CD4-positive, alpha-beta T cell treated with Interleukin-1 beta for 1 hour (primary cell): ENCODE measurements at places on chromosomes 2 and 18.

DNA sequence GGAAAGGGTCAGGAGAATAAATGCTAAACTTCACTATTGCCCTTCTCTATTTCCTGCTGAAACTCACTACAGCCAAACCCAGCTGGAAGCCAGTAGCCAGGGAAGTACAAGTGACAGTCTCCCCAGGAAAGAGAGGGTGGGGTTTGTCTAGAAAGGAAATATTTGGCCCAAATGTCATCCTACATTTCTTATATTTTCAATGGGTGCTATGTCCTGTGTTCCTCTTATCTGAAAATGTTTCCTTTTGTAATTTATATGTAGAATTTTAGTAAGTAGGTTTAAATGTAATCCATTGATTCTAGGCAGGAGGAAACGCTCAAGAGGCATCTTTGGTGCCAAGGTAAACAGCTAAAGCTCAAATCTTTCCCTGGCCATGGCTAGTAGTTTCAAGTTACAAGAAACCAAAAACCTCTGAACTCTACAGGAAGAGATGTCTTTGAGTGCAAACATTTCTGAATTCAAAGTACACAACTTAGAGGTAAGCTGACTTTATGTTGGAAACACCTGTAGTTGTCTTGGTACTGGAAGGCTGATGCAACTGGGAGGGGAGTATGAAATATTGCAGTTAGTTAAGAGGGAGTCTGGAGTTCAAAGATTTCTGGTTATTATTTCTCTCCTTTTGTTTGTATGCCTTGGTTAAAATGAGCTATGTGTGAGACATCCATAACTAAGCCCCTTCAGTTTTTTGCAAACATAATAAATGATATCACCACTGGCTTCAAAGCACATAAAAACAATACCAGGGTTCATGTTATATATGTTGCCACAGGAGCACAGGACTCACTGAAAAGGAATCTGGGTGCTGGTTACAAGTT, 356.1 kb upstream of the ZC3H15 start:
- no peak for DNase-seq

DNA sequence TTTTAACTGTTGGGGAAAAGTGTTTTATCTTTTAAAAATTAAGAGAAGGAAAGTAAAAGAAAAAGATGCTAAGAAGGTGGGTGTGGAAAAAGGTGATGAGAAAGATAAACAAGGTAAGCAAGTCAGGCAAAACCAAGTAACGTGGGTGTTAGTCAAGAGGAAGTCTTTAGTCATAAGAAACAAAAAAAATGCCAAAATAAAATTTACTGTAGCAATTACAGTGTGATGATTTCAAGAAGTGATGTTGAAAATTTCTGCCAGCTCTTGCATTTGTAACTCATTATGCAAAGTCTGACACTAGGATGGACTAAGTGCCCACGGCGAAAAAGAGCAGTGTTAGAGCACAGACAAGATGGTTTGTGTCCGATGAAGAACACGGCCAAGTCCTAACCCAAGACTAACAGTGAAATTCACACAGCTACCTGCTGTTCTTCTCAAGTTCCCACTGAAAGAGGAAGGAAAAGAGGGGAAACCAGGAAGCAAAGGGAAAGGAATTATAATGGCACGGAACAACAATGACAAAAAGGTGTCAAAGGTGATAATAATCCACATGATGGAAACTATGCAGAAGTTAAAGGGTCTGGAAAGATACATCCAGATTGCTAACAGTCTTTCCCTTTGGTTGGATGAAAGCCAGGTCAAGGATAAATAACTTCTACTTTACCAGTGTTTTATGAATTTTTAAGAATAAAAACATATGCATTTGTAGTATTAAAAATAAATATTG, 34.1 kb downstream of the NOL10 start:
- no peak for DNase-seq

- no peak for DNase-seq
Measured at GRCh38 chr18:8928847-8929780, 173.4 kb upstream of the NDUFV2 start.

DNA sequence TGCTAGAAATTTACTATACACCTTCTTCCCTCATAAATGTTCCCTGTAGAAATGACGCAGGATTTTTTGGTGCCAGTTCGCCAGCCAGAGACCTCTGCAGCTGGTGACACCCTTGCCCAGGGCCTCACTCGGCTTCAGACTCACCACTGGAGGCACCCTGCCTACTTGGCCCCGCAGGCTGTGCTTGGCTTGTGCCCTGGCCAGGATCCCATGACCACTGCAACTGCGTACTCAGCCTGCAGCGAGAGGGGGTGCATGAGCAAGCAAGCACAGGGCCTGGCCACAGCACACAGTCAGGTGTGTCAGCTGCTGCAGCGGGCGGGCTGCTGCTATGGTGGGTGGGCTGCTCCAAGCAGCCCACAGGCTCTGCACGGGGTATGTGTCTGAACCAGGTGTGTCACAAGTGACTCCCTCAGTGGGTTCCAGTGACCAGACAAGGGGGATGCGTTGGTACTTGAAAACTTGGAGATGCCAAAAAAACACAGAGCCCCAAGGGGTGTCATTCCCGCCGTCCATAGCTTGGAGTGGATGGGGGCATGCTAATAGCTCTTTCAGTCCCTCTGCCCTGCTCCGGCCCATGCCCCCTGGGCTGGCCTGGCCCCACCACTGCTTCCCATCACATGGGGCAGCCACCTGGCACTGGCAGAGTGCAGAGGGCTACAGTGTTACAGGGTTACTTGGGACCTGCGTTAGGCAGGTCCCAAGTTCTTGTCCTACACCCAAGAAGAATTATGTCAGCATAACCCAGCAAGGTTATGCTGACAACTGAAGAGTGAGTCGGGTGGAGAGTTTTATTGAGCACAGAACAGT, 46.6 kb upstream of the TANC1 start:
- DNase-seq = no peak

DNA sequence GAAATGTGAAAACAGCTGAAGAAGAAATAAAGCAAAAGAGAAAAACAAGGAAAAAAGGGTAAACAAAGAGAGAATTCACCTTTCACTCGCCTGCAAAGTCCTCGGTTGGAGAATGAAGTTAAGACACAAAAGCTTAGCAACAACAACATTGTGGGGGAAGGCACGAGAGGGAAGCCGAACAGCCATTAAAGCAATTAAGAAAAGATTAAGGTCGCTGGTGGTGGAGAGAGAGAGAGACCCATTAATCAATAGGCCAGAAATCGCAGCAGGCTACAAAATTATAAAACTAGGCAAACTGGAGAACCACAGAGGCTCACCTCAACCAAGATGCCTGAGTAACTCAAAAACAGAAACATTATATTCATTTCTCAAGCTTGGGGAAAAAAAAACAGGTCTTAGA, 120.0 kb upstream of the SIX3 start:
- DNase-seq = no peak

DNA sequence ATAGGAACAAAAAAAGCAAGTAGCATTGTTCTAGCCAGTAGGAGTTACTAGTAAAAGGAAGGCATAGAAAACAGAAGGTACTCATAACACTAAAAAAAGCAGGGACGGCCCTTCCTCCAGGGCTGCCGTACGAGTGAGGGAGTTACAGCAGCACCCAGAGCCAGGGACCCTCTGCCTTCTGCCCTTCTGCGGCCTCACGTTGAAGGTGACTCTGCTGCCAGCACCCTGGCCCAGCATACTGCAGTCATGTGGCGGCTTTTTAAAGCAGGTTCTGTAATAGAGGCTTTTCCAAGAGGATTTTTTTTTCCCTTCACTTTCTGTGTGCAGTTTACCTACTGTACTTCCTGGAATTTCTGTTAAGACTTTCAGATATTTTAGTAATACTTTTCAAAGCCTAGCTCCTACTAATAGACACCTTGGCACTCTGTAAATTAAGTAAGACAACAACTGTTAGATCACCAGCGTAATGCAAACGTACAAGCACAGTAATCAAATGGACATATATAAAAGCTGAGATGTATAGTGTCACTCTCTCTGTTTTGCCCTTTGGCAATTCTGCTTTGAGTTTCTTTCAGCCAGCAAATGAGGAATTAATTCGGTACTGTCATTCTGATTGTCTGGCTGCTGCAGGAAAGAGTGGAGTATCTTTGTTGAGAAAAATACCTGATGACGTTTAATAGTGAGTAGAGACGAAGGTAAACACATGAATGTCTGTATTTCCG, 161.5 kb downstream of the PTGR3 start:
- no peak for DNase-seq

DNA sequence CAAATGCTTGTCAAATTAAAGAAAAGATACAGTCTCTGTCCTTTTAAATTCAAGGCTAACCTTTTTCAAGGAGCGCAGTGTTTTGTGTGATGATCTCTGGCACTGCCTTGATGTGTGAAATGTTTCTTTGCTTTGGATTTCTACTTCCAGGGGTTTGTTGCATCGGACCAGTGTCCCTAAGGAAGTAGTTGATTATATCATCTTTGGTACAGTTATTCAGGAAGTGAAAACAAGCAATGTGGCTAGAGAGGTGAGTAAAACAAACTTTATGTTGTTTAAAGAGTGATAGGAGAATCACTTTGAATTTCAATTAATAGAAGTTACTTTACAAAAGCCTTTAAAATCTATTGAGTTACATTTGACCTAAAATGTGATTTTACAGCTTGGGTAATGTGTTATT, 28.8 kb downstream of the HADHB start:
- no peak for DNase-seq

GRCh38 chr2:197369933-197370320, 59.3 kb upstream of the ANKRD44 start:
- DNase-seq = no peak

GRCh38 chr2:71665168-71666093, 212.1 kb downstream of the DYSF start:
- no peak for DNase-seq

DNA sequence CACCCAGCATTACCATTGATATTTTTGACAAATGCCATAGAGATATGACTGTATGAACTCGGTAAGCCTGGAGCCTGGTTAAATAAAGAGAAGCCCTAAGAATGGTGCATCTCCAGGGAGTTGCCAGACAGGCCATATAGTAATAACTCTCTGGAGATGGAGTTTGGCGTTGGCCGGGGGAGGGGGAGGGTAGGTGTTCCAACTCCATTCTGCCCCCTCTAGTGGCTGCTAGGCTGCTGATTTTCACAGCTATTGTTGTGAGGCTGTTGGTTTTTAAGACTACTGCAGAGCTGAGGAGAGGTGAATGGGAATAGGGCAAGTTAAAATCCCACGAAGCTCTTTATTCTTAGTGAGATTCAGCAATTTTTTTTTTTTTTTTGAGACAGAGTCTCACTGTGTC, 99.9 kb downstream of the GALNT14 start:
- DNase-seq = no peak

- no peak for DNase-seq
Measured at GRCh38 chr2:210928714-210929113, 372.3 kb downstream of the CPS1 start.

DNA sequence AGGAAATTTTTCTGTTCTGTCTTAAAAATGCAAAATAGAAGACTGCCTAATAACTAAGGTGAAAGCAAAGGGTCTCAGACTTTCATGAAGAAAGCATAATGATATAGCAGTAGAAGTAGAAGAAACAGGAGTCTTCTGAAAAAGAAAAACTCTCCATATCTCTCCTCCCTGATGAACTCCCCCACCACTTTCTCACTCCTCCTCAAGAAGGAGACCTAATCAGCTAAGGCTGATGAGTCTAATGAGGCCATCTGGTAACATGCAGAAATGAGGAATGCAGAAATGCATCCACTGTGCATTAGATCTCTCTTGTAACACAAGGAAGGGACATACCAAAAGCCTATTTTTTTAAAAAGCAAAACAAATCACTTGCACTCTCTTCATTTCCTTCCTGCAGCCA, 273.7 kb upstream of the UBE2E3 start:
- no peak for DNase-seq

GRCh38 chr2:134988994-134989605, 58.1 kb downstream of the MAP3K19 start:
- DNase-seq = no peak

- DNase-seq = no peak
Measured at GRCh38 chr2:219186754-219187456, 8.8 kb downstream of the RETREG2 start.

- DNase-seq = no peak
Measured at GRCh38 chr2:37412231-37412630, 67.8 kb downstream of the QPCT start.

GRCh38 chr2:65746931-65747675, 314.7 kb upstream of the SPRED2 start:
- no peak for DNase-seq

GRCh38 chr2:182716650-182716979, 558 bp downstream of the DNAJC10 start:
- peak; percentile 15 for DNase-seq

GRCh38 chr18:77181950-77182707, 49.5 kb upstream of the MBP start:
- DNase-seq = no peak

GRCh38 chr2:163717993-163718680, 17.7 kb downstream of the FIGN start:
- no peak for DNase-seq

DNA sequence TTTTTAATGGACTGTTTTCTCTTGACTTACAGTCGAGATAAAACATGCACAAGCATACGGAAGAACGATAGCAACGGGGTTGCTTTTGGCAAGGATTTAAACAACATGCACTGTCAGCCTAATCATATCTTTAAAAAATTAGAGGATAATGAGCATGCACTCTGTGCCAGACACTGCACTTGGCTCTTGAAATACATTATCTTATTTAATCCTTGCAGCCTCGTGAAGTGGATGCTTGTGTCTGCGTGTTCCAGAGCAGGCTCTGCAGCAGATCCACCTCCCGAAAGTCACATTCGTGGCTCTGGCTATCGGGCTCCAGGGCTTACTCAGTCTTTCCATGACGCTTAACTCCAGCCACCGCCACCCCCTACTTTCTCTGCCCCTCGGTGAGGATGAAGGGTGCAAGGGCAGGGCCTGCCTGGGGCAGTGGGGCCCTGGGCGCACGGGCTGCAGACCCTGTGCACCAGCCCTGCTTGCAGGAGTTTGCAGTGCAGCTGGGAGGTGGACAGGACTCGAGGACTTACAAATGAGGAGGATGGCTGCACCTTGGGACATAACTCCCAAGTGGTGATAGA, 61.7 kb downstream of the ACKR3 start:
- no peak for DNase-seq

DNA sequence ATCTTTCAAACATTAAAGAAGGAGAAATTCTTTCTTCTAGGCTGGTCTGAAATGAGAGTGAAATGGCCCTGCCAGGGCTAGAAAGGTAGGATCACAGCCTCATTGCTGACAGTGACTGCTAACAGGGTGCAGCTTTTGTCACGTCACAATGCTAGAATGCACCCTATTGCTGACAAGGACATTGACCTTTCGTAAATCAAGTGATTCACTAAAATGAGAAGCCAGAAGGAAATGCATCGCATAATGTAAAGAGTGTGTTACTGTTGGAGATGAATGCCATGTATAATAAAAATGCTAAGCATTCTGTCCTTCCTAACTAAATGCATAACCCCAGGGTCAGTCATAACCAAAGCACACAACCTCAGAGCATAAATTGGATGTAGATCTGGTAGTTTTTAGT, 732.9 kb downstream of the TDRD15 start:
- no peak for DNase-seq

DNA sequence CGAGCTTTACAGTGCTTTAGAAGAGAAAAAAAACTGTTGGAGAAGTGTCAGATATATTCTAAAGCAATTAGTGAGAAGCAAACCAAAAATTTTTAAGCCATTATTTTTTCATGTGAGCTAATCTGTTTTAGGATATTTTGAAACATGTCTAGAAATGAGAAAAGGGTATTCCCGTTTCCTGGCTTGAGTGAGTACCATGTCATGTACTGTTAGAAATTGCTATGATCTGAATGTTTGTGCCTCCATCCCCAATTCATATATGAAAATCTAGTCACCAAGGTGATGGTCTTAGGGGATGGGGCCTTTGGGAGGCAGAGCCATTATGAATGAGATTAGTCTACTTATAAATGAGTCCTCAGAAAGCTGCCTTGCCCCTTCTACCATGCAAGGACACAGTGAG, 493.3 kb upstream of the GCFC2 start:
- DNase-seq = no peak

GRCh38 chr2:73293534-73294171, at the start of gene EGR4:
Gene EGR4, minus strand, starts transcription at chr2:73293548. Its CDS starts 231 bp downstream, at chr2:73293317.
- peak; percentile 94 for DNase-seq
